ENCODE measurements at places on chromosomes 3 and 15.

GRCh38 chr3:36648241-36649034 lies 115.9 kb downstream of the DCLK3 start:
- no peak for DNase-seq

DNA sequence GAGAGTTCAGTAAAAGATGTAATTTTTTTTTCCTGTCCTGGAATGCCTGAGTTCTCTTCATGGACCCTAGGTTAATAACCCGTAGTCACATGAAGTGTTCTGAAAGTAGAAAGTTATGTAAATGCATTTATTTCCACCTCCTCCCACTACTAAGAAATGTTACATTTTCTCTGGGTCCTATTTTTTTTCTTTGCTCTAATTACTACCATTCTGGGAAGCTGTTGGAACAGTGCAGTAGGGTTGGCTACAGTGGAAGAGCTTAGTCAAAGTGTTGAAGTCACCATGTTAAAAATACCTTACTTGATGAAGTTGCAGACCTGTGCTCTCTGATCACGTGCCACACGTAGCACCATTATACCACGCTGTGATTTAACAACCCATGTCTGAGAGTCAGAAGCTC lies 153.8 kb upstream of the TSC22D2 start:
- DNase-seq = no peak

GRCh38 chr15:64905119-64905831 lies 6.4 kb upstream of the ANKDD1A start:
- DNase-seq = peak; percentile 94

- no peak for DNase-seq
Measured at GRCh38 chr15:56394909-56395308, 29.7 kb downstream of the TEX9 start.

- no peak for DNase-seq
Measured at GRCh38 chr3:12966847-12967605, 106.2 kb downstream of the IQSEC1 start.

- DNase-seq = no peak
Measured at GRCh38 chr3:56997041-56997440, 63.4 kb upstream of the SPATA12 start.

Data from posterior vena cava (tissue), 2 donors.